Activated CD4-positive, alpha-beta T cell treated with anti-CD3 and anti-CD28 coated beads, Interleukin-2, amount 10 ng/mL, durations not matched to agents 7 days and 5 days (primary cell): ENCODE measurements at places on chromosomes 12 and 14. TPM values are rescaled to one million over a fixed set of nuclear protein-coding genes. Genes with fewer than 3 reads are reported as not detected.

Gene KLHDC1
- 2.4 TPM for total RNA-seq

- no peak for DNase-seq
These were observed 20.6 kb downstream of the ATF1 start for GRCh38 chr12:50784501-50784900.

Gene MUCL1
- not detected for total RNA-seq

DNA sequence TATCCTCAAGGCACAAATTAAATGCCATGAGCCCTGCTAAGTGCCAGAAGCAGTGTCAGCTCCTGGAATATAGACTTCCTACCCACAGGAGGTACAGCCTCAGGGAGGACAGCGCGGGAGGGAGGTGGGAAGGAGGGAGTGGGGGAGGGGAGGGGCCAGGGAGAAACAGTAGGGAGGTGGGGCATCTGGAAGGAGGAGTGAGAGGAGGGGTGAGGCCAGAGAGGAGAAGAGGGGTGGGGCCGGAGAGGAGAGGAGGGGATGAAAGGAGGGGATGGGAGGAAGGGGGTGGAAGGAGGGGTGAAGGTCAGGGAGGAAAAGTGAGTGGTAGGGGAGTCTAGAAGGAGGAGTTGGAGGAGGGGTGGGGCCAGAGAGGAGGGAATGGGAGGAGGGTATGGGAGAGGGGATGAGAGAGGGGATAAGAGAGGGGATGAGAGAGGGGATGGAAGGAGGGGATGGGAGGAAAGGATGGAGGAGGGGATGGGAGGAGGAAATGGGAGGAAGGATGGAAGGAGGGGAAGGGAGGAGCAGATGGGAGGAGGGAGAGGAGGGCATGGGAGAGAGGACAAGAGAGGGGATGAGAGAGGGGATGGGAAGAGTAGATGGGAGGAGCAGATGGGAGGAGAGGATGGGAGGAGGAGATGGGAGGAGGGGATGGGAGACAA, 9.2 kb upstream of the CCDC197 start:
- no peak for DNase-seq
